ENCODE measurements at places on chromosomes 12 and 14.
A peak's percentile ranks its signal among the peaks of the same experiment; 100 is the strongest.

GRCh38 chr12:55820679-55821078, 2.8 kb downstream of the ORMDL2 start:
- no peak for DNase-seq

- no peak for DNase-seq
These were observed 132.5 kb downstream of the DAAM1 start for GRCh38 chr14:59320763-59321625.

DNA sequence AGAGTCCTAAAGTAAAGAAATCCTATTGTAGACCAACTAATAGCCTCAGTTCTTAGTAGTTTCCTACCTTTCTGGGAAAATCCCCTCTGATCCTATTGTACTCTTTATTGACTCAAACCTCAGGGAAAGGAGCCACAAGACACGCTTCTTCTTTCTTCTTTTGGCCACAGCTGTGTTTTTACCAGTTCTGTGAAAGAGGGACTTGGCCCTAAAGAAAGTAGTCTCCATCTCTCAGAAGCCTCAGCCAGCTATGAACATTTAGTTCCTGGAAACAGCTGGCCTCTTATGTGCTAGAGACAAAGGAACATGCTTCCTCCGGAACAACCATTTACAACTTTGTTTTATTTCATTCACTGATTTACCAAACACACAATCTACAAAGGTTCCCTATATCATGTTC, 66.1 kb upstream of the ARID2 start:
- no peak for DNase-seq

GRCh38 chr14:60151715-60152114, 13.5 kb downstream of the DHRS7 start:
- DNase-seq = peak; percentile 62

- no peak for DNase-seq
These were observed at the start of gene TRHDE for GRCh38 chr12:72272091-72272661. Gene TRHDE (plus strand): TSS chr12:72272370. CDS start chr12:72272644, 274 bp downstream.
